ENCODE measurements at places on chromosomes 7 and 10. TPM values are rescaled to one million over a fixed set of nuclear protein-coding genes. Genes with fewer than 3 reads are reported as not detected.

The TCERG1L gene
- not detected for total RNA-seq

The GJD4 gene
- total RNA-seq = not detected

The ACBD7 gene
- total RNA-seq = 0.16 TPM

The C7orf33 gene
- not detected for total RNA-seq

The POLR2J3 gene
- 3.6 TPM for total RNA-seq

The MUC3A gene
- total RNA-seq = not detected

The ZNF365 gene
- 0.36 TPM for total RNA-seq

Data from cardiac atrium fibroblast (primary cell).